Colonic mucosa (tissue), 4 donors: ENCODE measurements at places on chromosomes 4 and X. TPM values are rescaled to one million over a fixed set of nuclear protein-coding genes. Genes with fewer than 3 reads are reported as not detected.

Gene CA5B
- 5.2 TPM for total RNA-seq

Gene GABRG1
- total RNA-seq, result not detected

Gene MAGED4
- 1.9 TPM for total RNA-seq

Gene CFAP97
- 22.4 TPM for total RNA-seq

Gene ATOH1
- total RNA-seq, result 34.4 TPM

Gene TSPAN7
- total RNA-seq, result 66.1 TPM

Gene TMEM164
- 73.1 TPM for total RNA-seq

Gene SLC38A5
- 18.8 TPM for total RNA-seq

Gene PAK3
- 0.25 TPM for total RNA-seq

DNA sequence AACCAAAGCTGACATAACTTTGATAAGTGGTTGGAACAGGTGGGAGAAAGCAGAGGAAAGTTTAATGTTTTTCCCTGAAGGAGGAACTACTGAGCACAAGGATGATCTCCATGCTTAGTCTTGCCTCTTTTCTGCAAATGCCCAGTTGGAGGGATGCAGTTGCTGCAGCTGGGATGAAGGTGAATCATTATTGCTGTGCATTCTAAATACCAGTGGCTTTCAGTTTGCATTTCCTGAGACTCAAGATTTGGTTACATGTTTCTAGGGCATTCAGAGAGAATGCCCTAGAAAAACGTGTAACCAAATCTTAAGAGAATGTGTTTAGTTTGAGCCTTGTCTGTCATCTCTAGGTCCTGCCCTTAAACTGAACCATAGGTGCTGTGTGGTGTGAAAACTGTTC, 42.2 kb downstream of the METTL14 start:
- H3K4me3 ChIP-seq, result no peak overlapping the region
- H3K4me1 ChIP-seq, result no peaks in the 10 kb centered on the region
- DNase-seq, result no peak
- peaks cover 5% of the 10 kb centered on the region for H3K36me3 ChIP-seq
- no peak overlapping the region for H3K27ac ChIP-seq
- no peaks in the 10 kb centered on the region for H3K27me3 ChIP-seq

DNA sequence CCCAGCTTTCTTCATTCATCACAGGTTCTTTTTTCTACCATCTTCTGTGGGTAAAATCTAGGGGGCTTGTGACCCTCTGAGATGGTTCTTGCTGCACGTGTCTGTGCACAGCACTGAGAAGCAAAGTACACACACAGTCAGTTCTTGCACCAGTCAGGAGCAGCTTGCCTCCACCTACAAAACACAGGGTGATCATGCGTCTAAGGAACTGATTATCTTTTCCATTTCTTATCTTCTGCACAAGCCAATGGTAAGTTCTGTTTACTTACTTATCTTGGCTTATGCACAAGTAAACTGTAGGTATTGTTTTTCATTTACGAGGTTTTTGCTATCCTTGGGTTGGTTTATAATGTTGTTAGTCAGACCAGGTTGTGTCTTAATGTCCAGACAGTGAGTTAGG, 40.7 kb downstream of the TRIM2 start:
- peaks cover 22% of the 10 kb centered on the region for H3K4me1 ChIP-seq
- H3K27me3 ChIP-seq, result no peaks in the 10 kb centered on the region
- peak overlapping the region; percentile 87 for H3K27ac ChIP-seq
- DNase-seq, result peak; percentile 64
- no peak overlapping the region for H3K4me3 ChIP-seq

- no peak for DNase-seq
- no peaks in the 10 kb centered on the region for H3K27me3 ChIP-seq
- no peak overlapping the region for H3K27ac ChIP-seq
- H3K4me1 ChIP-seq, result no peaks in the 10 kb centered on the region
These were observed 1.9 kb downstream of the PHKA1 start for GRCh38 chrX:72712094-72712755.

DNA sequence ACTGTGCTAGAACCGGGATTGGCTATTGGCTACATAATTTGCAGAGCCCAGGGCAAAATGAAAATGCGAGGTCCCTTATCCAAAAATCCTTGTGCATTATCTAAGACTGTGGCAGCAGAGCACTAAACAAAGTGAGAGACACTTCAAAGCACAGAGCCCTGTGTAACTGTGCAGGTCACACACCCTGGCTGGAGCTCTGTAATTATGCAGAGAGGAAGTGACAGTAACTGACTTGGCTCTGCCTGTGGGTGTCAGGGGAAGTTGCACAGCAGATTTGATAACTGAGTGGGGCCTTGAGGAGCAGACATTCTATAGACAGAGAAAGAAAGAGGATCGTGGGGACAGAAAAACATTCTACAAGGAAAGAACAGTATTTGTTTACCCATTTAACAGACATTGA, 173.5 kb upstream of the FMR1 start:
- H3K4me1 ChIP-seq, result no peaks in the 10 kb centered on the region
- no peak overlapping the region for H3K27ac ChIP-seq
- H3K36me3 ChIP-seq, result no peaks in the 10 kb centered on the region
- H3K4me3 ChIP-seq, result no peak overlapping the region
- H3K27me3 ChIP-seq, result no peaks in the 10 kb centered on the region

DNA sequence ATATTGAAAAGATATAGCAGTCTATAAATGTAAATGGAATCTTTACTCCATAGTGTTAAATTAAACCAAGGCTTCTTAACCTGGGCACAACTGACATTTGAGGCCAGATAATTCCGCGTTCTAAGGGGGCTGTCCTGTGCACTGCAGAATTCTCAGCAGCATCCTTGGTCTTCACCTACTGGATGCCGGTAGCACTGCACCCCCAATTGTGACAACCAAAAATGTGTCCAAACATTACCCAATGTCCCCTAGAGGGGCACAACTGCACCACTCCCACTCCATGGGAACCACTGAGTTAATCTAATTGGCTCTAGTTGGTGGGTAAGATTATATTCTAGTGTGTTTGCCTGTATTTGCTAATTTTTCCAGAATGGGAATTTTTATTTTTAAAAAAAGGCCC, 16.6 kb downstream of the AP1S2 start:
- H3K36me3 ChIP-seq, result no peaks in the 10 kb centered on the region
- no peaks in the 10 kb centered on the region for H3K4me1 ChIP-seq
- H3K4me3 ChIP-seq, result no peak overlapping the region
- H3K27me3 ChIP-seq, result no peaks in the 10 kb centered on the region
- H3K27ac ChIP-seq, result no peak overlapping the region
- no peak for DNase-seq

GRCh38 chr4:26086621-26087441, 172.8 kb downstream of the SMIM20 start:
- H3K27ac ChIP-seq, result no peak overlapping the region
- DNase-seq, result no peak
- no peaks in the 10 kb centered on the region for H3K36me3 ChIP-seq

DNA sequence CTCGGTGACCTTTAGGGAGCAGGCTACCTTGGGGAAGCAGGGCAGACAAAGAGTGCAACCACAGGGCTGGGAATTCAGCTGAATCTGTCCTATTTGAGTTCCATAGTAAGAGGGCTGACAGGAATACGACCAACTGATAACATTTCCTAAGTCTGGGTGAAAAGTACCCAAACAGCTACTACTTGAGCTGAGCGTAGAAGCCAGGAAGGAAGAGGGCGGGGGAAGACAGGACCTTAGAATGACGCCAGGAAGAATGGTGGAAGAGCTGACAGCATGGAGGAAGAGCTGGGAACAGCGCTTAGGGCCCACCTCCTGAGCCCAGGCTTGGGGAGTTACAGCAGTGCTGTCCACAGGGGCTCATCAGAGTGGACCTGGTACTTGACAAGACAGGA, 14.4 kb downstream of the MECP2 start:
- no peaks in the 10 kb centered on the region for H3K4me1 ChIP-seq
- no peak for DNase-seq
- no peaks in the 10 kb centered on the region for H3K27me3 ChIP-seq
- H3K27ac ChIP-seq, result no peak overlapping the region
- H3K36me3 ChIP-seq, result no peaks in the 10 kb centered on the region
- no peak overlapping the region for H3K4me3 ChIP-seq

DNA sequence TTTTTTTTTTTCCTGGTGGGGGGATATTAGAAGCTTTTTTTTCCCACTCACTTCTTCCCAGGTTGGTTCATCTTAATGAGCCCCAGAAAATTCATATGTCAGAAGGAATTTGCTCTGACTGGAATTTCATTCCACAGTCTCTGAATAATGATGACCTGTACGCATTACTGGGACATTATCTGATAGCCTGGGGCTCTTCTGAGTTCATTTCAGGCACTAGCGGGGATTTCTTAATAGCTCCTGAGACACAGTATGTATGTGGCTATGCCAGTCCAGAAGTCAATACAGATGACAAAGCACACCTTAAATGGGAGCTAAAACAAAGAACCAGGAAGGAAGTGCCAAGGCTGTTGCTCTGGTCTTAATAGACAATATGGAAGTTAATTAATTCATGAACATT, 295.2 kb upstream of the IGFBP7 start:
- H3K36me3 ChIP-seq, result no peaks in the 10 kb centered on the region
- no peak overlapping the region for H3K4me3 ChIP-seq
- H3K27ac ChIP-seq, result no peak overlapping the region

- no peak for DNase-seq
- H3K36me3 ChIP-seq, result no peaks in the 10 kb centered on the region
- H3K27me3 ChIP-seq, result no peaks in the 10 kb centered on the region
- H3K27ac ChIP-seq, result no peak overlapping the region
These were observed 53.8 kb downstream of the HADH start for GRCh38 chr4:108043526-108043925.

- no peaks in the 10 kb centered on the region for H3K4me1 ChIP-seq
- no peaks in the 10 kb centered on the region for H3K36me3 ChIP-seq
- no peak overlapping the region for H3K27ac ChIP-seq
These were observed 37.5 kb upstream of the EDA2R start for GRCh38 chrX:66676413-66676812.

- peaks cover 8% of the 10 kb centered on the region for H3K4me1 ChIP-seq
- no peaks in the 10 kb centered on the region for H3K36me3 ChIP-seq
- no peaks in the 10 kb centered on the region for H3K27me3 ChIP-seq
- peak overlapping the region; percentile 8 for H3K27ac ChIP-seq
- H3K4me3 ChIP-seq, result no peak overlapping the region
These were observed 131.9 kb downstream of the FHIP1A start for GRCh38 chr4:151540728-151541388.

GRCh38 chr4:173181848-173182247, 13.2 kb downstream of the GALNT7 start:
- no peak for DNase-seq
- H3K36me3 ChIP-seq, result no peaks in the 10 kb centered on the region
- H3K4me1 ChIP-seq, result no peaks in the 10 kb centered on the region
- no peak overlapping the region for H3K4me3 ChIP-seq
- no peaks in the 10 kb centered on the region for H3K27me3 ChIP-seq
- no peak overlapping the region for H3K27ac ChIP-seq

DNA sequence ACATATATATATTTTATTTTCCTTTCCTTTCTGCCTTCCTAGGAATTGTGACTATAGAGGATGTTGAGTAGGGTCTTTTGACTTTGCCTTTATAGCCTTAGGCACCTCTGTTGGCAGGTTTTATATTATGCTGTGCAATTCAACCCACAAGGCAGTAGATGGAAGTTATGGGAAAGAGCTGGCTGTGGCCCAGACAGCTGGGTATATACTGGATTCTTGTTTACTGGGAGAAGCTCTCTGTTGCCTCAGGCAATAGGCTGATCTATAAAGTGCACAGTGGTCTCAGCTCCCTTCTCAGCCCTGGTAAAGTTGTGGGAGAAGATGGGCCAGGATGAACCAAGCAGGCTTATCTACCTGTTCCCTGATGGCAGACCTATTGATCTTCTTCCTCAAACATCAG, 342.0 kb downstream of the GBA3 start:
- DNase-seq, result no peak
- H3K4me1 ChIP-seq, result no peaks in the 10 kb centered on the region
- H3K27ac ChIP-seq, result no peak overlapping the region

GRCh38 chrX:100994352-100995281, 25.1 kb downstream of the ARL13A start:
- no peak for DNase-seq
- no peak overlapping the region for H3K27ac ChIP-seq
- no peaks in the 10 kb centered on the region for H3K36me3 ChIP-seq
- H3K4me1 ChIP-seq, result no peaks in the 10 kb centered on the region
